DMS79 treated with DMSO at 0.1 percent for 48 hours (cell line): ENCODE measurements at places on chromosomes 7 and 10.

- no peak for DNase-seq
These were observed at the start of gene ENTPD1 for GRCh38 chr10:95756041-95756761. ENTPD1 (plus strand) TSS chr10:95756163; CDS start chr10:95756240, 77 bp downstream.

DNA sequence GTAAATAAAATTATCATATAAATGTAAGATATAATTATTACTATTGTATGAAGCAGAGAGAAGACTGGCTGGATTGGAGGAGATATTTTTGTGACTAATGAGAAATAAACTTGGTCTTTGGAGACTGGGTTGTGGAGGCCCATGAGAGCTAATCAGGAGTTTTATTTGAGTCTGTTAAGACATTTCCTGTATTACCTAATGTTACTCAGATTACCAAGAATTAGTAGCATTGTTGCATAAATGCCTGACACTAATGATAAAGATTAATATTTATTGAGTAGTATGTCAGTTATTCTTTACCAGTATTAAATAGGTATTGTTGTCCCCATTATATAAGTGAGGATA, 7.1 kb downstream of the CCDC126 start:
- no peak for DNase-seq

GRCh38 chr7:74217455-74218342, 7.9 kb downstream of the LAT2 start:
- no peak for DNase-seq

DNA sequence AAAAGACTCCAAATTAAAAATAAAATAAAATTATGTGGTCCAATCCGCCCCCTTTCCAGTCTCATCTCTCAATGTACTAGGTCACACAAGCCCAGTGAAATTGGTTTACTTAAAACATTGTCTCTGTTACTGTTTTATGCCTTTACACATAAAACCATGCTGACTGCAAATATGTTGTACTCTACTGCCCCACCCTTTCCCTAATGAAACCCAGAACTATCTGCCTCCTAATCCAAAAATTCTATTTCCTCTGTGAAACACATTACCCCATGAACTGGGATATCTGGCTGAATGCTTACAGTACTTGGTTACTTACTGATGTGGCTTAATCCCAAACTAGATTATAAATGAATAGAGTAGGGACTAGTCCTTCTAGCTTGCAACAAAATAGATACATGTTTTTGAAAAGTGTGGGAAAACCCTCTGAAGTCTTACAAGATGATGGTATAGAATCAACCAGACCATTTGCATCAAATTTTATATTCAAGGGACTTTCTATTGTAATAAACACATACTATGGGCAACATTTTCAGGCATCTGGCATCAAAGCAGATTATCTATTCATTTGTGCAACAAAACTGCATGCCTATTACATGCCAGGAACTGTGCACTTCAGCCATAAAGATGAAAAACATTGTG, 10.0 kb upstream of the KMT2E start:
- no peak for DNase-seq

DNA sequence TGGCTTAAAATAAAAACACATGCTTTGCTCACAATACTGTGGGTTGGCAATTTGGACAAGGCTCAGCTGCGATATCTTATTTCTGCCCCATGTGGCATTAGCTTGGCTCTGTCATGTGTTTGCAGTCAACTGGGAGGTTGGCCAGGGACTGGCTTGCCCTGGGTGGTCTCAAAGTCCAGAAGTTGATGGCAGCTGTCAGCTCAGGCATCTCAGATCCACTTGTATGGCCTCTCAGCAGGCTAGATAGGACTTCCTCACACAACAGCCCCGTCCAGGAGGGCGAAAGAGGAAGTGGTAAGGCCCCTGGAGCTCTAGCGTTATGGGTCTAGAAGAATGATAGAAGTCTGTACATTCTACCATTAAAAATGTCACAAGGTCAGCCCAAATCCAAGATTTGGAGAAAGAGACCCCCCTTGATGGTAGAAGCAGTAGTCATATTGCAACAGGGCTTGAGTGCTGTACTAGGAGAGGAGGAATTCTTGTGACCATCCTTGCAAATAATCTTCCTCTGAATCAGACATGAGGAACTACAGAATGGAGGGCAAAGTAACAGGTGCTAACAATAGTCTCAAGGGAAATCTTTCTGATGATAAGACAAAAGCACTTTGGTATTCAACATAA, 166.2 kb downstream of the FAM107B start:
- no peak for DNase-seq

DNA sequence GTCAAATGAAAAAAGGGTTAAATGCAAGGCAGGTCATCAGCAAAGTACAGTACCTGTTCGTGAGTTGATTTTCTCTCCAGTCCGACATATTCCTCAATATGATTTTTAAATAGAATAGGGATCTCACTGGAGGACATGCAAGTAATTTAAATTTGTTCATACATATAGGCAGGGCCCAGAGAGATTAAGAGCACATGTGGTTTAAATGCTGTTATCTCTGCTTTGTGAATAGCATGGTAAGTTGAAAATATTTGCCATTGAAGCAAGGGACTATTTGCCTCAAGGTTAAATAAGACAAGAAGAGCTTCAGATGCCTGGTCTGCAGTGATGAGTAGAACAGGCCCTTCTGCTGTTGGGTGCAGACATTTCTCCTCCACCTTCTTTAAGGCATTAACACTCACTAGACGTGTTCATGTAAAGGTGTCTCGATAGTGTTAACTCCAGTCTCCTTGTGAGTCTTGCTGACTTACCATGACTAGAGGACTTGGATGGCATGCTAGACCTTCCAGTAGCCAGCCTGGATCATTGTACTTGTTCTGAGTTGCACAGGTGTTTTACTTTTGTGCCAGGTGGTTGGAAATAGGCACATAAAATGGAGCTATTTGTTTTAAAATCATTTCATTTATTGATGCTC, 15.6 kb upstream of the AKR1C3 start:
- DNase-seq, result no peak

GRCh38 chr7:115409682-115410433, 488.0 kb downstream of the MDFIC start:
- no peak for DNase-seq

- no peak for DNase-seq
These were observed 81.4 kb downstream of the SPDYE5 start for GRCh38 chr7:75573477-75574019.

GRCh38 chr7:30647589-30648364, 34.5 kb downstream of the CRHR2 start:
- DNase-seq, result no peak

GRCh38 chr10:6386346-6386745, 183.6 kb downstream of the PFKFB3 start:
- DNase-seq, result no peak

- no peak for DNase-seq
These were observed 94.4 kb upstream of the SEMA3C start for GRCh38 chr7:81013083-81013817.

- no peak for DNase-seq
These were observed 96.5 kb downstream of the ORC5 start for GRCh38 chr7:104111271-104111670.

DNA sequence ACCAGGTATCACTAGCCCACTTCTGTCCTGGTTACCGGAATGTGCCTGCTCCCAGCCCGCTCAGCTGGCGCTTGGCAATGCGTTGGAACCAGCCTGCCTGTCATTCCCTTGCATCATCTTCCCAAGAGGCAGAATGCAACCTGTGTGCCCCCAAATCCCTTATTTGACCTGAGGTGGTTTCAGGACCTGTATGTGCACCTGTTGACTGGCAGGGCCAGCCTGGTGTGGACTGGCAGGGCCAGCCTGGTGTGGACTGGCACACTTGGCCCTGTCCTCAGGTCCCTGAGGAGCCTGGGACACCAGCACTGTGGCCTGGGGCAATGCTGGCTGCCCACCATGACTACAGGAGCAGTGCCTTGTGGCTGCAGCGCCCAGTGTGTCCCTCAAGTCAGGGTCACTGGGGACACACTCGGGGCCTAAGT, 38.2 kb downstream of the ZNF467 start:
- DNase-seq, result no peak

DNA sequence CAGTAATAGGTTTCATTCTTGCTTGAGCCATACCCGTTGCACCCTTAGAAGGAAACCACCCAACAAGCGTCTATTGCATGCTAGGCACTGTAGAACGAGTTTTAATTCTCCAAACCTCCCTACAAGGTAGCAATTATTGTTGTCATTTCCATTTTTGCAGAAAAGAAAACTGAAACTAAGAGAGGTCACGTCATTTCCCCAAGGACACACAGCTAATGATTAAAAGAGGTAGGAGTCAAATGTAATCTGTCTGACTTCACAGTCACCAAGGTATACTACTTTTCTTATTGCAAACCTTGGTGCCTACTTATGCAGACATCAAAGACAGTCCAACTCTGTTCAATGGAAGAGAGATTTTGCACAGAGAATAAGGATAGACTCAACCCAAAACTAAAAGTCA, 49.1 kb upstream of the C1QL3 start:
- no peak for DNase-seq

- no peak for DNase-seq
These were observed 177.2 kb downstream of the FANK1 start for GRCh38 chr10:126073606-126074005.

- DNase-seq, result no peak
These were observed 32.1 kb downstream of the BTRC start for GRCh38 chr10:101385866-101386658.

DNA sequence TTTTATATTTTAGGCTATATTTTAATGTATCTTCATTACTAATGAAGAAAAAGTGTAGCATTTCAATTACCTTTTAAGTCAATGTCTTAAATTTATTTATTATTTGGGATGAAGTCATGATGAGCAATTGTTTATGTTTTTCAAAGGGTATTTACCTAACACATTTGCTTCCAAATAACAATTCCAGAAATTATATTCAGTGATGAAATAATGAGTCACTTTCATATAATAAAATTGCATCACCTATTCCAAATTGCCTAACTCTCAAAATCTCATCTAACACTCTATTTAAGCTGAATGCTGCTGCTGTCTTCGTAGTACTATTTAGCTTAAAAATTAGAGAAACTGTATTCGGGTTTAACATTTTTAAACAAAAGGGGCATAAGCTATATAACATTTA, 97.7 kb downstream of the PRKG1 start:
- DNase-seq, result no peak

GRCh38 chr10:77888356-77888703, 38.2 kb downstream of the DLG5 start:
- DNase-seq, result no peak

GRCh38 chr10:16965740-16966447, 148.7 kb upstream of the RSU1 start:
- no peak for DNase-seq

- no peak for DNase-seq
These were observed 48.1 kb downstream of the FAM13C start for GRCh38 chr10:59314268-59314667.

DNA sequence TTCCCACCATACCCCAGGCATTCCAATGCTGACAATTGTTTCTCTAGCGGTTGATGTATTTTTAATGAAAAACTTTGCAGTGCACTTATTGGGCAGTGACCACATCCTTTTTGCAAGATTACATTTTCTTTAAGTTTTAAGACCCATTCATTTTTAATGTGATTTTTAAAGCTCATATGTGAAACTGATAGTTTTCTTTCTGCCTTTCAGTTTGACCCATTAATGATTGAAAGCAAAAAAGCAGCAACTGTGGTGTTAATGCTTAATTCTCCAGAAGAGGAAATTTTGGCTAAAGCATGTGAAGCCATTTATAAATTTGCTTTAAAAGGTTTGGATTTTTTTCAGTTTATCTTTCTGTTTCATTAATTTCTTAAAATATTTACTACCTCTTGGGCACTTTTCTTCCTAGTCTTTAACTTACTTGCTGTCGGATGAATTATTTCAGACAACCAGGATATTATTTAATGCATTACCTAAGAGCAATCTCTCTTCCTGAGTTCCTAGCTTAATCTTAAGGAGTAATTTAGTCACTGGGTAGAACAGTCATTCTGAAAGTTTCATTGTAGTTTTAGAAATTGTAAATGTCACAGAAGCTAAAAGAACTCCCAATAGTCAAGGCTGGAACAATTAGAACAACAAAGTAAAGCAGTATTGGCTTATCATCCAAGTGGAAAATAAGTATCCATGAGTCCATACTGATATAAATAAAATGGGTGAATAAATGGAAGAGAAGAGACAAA, 18.3 kb downstream of the ARMC3 start:
- no peak for DNase-seq
